Thoracic aorta (tissue), 2 donors: ENCODE measurements at places on chromosomes 4 and X. TPM values are rescaled to one million over a fixed set of nuclear protein-coding genes. Genes with fewer than 3 reads are reported as not detected.
A peak's percentile ranks its signal among the peaks of the same experiment; 100 is the strongest.

DNA sequence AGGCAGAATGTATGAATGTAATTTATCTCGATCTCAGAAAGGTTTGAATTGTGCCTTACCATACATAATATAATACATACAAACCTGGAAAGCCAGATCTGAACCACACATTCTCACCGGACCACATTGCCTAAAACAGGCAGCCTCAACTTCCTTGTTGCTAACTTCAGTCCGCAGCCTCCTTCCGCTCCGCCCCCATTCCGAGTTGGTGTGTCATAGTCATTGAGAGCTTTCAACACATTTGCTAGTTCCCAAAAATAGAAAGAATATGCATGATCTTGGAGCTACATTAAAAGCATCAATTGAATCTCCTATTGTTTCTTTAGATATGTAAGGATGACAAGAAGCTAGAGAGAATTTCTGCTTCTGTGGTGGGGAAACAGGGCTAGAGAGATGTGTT lies 127.2 kb downstream of the ARHGEF9 start:
- DNase-seq = peak; percentile 40

DNA sequence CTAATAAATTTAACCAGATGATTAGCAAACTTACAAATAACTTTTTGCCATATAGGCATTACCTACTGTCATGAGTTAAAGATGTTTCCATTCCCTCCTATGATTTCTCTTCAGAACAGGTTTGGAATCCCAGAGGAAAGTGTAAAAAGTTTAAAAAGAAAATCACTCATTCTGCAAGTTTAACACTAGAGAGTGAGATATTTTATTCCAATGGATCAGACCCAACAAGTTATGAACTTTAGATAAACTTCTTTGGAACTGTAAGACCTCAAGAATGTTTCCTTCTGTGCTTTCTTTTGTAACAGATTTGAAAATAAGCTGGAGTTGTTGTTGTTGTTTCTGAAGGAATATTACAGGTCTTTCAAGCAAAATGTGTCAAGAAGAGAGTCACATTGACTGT lies 51.6 kb downstream of the PPP3CA start:
- no peak for DNase-seq

The CENPU gene
- total RNA-seq = 2.0 TPM

DNA sequence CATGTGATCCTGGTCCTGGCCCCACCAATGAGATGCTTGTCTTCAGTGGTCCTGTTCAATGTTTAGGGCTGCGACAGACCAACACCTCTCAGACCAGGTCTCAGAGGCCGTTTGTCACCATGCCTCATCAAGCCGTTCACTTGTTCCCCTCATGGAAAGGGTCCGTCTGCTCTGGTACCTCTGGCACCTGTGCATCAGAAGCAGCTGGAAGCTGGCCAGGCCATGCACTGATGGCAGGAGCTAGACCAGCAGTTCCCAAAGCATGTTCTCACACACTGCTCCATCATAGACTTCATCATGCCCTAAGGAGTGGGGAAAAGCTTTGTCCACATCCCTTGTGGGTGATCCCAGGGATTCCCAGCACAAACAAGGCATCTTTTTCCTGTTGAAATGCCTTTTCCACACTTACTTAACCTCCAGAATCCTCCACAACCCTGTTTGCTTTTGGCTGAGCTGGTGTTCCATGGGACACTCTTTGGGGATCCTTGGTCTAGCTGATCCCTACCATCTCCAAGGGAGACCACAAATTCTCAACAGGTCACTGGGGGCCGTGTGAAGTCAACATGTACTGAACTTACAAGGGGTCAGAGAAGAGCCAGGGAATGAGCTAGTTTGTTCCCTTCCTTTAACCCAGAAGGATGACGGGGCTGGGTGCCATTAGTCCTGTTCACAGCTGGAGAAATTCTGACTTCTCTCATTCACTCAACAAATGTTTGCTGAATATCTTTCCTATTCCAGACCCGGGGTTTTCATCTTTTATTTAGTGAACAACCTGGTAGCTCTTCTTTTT lies 21.8 kb downstream of the SH3TC1 start:
- DNase-seq = no peak

GRCh38 chr4:37762294-37762990 lies 64.0 kb upstream of the PGM2 start:
- DNase-seq = no peak

GRCh38 chrX:20729416-20729815 lies 462.7 kb upstream of the RPS6KA3 start:
- no peak for DNase-seq

- DNase-seq = no peak
These were observed 92.0 kb downstream of the GATB start for GRCh38 chr4:151668689-151669402.

- DNase-seq = no peak
These were observed 19.9 kb downstream of the SORCS2 start for GRCh38 chr4:7212101-7212674.

The SEC31A gene
- 248 TPM for total RNA-seq

The EFHC2 gene
- total RNA-seq = not detected

The ENOX2 gene
- total RNA-seq = 17.9 TPM

The MUC7 gene
- not detected for total RNA-seq

DNA sequence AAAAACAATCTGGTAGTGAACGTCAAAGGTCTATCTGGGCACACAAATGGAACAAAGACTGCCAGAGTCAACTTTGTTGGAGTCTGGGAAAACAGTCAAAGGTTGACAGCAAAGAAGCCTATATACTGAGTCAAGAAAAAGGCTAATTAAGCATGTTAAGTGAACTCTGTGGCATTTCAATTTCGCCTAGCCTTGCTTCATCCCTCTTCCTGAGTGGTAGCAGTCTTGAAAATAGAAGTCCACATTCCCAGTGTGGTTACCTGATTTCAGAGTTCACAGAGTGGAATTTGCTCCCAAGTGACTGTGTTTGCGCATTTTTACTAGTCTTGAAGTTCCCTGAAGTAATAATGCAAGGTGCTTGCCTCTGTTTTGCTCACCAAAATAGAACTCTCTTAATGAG lies 760.0 kb downstream of the FSTL5 start:
- no peak for DNase-seq

The DMRTC1 gene
- not detected for total RNA-seq

- DNase-seq = no peak
These were observed 161.6 kb downstream of the SPATA18 start for GRCh38 chr4:52212702-52213101.

DNA sequence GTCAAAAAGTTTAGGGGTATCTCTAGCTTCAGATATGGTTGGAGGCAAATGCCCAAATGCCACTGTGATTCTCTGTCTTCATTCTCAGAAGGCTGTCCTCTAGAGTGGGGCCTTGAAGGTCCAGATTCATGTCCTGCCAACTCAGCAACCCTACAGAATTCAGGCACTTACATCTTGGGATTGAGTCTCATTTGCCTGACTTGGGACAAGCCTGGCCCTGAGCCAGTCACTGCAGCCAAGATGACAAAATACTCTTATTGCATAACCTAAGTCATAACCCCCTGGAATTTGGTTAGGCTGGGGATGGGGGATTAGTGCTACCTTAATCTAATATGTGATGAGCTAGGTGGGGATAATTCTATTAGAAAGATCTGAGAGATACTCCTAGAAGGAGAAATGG lies 100.5 kb downstream of the AREG start:
- DNase-seq = no peak

- no peak for DNase-seq
These were observed 5.5 kb upstream of the XAGE2 start for GRCh38 chrX:52363247-52363883.

DNA sequence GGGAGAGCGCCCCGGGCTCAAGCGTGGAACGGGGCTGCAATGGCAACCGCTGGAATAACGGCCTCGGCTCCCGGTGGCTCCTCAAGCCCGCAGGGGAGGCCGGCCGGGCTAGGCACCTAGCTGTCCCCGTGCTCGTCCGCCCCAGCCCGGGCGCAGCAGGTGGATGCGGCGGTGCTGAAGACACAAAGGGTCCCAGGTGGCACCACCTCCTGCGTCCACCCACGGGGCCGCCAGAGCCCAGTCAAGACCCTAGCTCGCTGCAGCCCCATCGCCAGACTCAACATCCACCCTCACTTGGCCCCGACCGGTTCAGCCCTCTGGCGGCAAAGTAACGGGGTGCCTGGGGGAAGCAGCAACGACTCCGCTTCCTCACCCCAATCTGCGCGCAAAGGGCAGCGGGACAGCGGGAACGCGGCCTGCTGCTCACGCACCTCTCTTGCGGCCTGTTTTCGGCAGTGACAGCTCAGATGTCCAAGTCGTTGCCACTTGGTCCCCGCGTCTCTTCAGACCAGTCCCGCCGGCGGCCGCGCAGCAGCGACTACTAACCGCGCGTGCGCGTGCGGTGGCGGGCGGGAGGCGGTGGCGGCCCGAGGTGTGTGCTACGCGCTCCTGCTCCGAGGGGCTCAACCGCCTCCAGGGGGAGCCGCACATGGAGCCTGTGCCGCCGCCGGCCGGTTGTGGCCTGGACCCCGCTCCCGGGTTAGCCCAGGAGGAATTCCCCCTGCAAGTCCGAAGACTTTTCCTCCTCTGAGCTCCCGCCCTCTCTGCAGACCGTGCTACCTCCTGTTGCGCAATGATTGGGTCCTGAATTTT lies at the start of gene CLGN:
Gene CLGN, minus strand, starts transcription at position 543 of the 813 bp plus-strand sequence. CDS start 14,570 bp downstream, outside the sequence.
- no peak for DNase-seq

The GLOD5 gene
- total RNA-seq = not detected

DNA sequence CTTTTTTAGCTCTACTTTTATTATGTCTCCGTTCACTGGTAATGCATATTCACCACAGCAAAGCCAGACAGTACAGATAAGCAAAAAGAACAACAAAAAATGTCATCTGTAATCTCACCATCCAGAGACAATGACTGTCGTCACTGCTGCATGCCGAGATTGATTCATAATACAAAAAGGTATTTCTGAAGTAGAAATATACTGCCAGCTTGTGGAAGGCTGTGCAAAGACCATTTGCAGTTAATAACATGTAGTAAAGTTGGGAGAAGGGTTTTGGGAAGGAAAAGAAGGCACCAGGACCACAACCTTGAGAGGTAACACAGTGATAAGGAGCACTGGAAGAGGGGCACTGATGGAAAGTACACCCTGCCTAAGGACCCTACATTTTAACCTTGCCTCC lies 223.0 kb upstream of the ZIC3 start:
- DNase-seq = no peak
